DMS79 treated with DMSO at 0.1 percent for 48 hours (cell line): ENCODE measurements at places on chromosomes 12 and 14.

DNA sequence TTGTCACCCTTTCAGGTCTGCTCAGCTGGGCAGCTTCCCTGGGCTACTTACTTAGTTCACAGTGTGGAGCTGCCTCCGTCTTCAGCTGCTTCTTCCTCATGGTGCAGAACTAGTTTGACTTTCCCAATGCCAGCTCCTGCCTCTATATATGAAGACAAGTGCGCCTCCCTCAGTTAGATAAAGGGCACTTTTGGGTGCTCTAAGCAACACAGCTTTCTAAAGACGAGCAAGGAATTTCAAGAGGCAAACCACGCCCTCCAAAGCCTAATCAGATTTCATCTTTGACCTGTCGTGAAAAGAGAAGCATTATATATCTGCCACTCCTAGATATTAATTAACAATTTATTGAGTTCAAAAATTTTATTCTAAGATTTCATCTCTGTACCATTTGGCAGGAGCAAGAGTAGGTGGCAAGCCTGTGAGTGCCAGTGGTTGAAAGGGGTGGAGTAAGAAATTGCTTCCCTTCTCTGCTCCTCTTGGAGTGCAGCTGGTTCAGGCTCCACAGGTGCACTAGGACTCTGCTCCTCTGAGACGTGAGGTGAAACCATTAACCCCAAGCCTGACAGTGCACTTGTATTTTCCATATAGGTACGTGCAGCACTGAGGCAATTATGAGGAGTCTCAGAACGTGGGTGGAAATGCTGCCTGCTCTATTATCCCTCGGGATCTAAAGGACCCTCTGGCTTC lies 2.1 kb upstream of the SLC11A2 start:
- peak; percentile 39 for DNase-seq

- DNase-seq: no peak
These were observed 513 bp downstream of the HOXC11 start for GRCh38 chr12:53973236-53974042.

DNA sequence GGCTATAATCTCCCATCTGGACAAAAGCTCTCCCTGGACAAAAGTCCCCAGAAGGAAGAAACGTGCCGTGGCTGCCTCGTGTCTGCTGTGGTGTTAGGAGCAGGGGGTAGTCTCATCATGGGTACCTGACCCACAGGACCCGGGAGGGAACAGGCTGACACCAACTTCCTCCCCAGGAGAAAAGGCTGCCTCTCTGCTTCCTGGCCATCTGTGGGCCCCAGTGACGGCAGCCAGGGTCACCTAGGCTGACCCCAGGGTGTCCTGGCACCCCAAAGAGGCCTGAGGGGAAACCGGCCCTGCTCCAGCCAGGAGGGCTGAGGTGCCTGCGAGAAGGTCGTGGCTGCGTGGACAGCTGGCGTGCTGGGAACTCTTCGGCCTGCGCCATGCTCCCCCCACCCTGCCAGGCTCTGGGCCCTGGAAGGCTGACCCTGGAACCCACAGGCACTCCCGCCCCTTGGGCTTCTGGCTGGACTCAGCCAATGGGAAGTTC lies 133.9 kb downstream of the RFLNA start:
- no peak for DNase-seq

DNA sequence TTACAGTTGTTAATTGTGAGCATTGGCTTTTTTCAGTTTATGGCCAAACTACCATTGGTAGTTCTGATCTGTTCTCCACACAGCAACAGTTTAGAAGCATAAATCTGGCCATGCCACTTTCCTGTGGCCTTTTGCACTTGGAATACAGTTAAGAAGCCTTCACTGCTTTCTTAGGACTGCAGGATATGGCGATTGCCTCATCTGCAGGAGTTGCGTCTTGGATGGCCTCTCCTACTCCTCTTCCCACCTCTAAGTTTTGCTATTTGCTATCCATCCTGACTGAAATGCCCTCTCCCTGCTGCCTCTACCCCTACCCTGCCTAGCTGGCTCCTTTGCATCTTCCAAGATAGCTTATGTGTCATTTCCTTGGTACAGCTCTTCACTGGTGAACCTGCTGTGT lies 12.8 kb upstream of the BMAL2 start:
- no peak for DNase-seq

- no peak for DNase-seq
These were observed 33.0 kb downstream of the HIGD1C start for GRCh38 chr12:50985322-50985721.

DNA sequence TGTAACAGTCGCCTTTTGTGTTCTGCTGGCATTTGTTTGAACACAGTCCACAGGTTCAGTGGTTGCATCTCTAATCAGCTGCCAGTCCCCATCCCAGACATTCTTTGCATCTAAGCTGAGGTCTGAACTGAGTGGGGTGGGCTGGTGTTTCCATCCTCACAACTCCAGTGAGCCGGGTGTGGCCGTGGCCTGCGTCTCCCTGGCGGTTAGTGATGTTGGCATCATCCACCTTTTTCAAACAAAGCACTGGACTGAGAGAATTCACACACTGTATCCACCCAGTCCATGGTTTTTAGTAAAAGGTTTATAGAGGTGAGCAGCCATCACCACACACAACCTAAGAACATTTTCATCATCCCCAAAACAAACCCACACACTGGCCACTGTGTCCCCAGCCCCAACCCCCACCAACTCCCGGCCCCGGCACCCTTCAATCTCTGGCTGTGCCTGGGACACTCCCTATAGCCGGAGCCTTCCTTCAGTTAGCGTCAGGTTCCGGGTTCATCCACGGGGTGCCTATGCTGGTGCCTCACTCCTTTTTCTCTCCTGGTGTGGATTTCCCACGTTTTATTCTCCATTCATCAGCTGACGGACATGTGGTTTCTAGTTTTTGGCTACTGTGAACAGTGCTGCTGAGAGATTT lies 6.5 kb downstream of the DDX51 start:
- no peak for DNase-seq

GRCh38 chr14:65373016-65373670 lies 39.4 kb upstream of the FUT8 start:
- DNase-seq: peak; percentile 54

DNA sequence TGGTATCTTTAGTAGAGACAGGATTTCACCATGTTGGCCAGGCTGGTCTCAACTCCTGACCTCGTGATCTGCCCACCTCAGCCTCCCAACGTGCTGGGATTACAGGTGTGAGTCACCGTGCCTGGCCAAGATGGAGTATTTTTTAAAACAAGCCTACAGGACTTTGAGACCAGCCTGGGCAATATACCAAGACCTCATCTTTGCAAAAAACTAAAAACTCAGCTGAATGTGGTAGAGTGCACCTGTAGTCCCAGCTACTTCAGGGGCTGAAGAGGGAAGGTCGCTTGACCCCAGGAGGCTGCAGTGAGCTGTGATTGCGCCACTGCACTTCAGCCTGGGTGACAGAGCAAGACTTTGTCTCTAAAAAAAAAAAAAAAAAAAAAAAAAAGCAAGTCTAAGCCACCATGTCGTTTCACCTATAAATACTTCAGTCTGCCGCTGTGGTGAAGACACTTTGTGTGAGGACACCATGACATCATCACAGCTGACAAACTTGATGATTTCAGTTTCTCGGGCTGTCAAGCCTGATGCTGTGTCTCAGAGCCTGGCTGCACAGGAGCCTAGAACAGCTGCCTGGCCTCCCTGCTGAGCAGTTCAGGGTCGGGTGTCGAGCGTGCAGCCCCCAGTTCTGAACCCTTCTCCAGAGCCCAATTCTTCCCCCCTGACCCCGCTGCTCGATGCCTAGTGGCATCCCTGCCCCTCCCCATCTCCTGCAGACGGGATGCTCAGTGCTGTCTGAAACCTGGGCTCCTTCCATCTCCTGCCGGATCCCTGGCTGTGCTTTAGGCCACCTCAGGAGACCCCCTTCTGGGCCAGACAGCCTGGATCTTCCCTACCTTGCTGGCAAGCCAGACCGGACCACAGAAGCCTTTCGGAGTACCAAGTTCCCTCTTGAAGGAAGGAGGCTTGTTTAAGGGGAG lies 119.2 kb upstream of the EVL start:
- DNase-seq: no peak

DNA sequence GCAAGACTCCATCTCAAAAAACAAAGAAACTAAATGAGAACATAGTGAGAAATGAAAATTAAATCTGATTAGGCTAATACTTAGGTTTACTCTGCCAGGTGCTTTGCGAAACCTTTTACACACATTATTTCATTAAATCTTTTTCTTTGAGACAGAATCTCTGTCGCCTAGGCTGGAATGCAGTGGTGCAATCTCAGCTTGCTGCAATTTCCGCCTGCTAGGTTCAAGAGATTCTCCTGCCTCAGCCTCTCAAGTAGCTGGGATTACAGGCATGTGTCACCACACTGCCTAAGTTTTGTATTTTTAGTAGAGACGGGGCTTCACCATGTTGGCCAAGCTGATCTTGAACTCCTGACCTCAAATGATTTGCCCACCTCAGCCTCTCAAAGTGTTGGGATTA lies 21.9 kb upstream of the EEA1 start:
- DNase-seq: no peak

GRCh38 chr12:19223695-19224094 lies 94.2 kb downstream of the PLEKHA5 start:
- DNase-seq: no peak

GRCh38 chr14:63045234-63045611 lies at the start of gene KCNH5:
Gene KCNH5 (minus strand): TSS chr14:63045458. CDS start chr14:63045186, 272 bp downstream.
- DNase-seq: peak; percentile 61

DNA sequence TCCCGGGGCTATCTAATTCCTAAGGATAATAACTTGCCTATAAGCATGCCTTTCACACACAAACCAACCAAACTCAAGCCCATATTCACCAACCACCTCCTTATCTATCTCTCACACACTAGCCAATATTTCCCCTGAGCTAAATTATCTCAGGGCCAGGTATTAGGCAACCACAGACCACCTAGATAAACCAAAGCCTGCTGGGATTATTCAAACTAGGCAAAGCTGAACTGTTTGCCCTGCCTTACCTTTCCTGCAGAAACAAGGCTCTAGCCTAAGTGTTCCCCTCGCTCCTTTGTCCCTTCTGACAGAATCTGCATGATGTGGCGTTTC lies 114.7 kb upstream of the EEA1 start:
- no peak for DNase-seq

GRCh38 chr14:77324816-77325745 lies 4.2 kb downstream of the GSTZ1 start:
- DNase-seq: no peak

- peak; percentile 98 for DNase-seq
These were observed 79.4 kb downstream of the C12orf75 start for GRCh38 chr12:105409801-105410471.

DNA sequence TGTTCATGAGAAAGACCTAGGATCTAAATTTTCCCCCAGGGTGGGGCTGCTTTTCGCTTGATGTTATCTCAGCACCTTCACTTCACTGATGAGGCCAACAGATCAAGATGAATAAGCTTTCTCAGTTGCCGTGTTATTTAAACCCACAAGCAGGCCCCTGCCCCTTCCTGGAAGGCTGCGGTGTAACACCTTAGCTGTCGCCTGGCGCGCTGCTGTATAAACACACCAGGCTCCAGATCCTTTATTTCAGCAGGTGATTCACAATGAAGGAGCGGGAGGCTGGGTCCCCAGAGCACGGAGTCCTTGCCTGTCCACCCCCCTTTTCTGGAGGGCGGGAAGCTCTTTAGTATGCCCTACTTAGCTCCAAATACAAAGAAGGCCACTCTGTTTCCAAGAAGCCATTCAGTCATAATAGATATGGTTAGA lies 515.4 kb downstream of the FUT8 start:
- peak; percentile 81 for DNase-seq

DNA sequence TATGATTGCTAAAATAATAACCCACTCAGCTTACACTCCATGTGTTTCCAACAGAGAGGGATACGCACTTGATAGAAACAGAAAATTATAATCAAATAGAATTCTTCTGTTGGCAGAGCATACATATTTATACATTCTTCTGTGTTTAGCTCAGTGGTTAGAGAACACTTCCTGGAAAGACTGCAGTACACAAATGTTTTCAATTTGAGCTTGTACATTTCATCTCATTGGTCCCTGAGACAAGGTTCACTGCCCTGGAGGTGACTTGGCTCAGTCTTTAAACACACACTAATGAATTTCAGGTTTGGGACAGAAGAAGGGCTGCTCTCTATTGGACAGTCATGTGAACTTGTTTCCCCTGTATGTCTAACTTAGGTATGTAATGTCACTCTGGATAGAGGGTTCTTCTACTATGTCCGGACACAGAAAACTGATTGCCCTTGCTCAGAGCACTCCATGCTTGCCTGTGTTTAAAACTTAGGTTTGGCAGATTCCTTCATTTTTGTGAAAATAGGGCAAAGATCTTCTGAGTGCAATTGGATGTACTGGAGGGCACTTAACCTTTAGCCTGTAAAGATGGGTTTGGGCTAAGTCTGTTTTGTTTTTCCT lies 22.9 kb downstream of the PROX2 start:
- no peak for DNase-seq

GRCh38 chr12:78680596-78680995 lies 184.0 kb upstream of the SYT1 start:
- no peak for DNase-seq

DNA sequence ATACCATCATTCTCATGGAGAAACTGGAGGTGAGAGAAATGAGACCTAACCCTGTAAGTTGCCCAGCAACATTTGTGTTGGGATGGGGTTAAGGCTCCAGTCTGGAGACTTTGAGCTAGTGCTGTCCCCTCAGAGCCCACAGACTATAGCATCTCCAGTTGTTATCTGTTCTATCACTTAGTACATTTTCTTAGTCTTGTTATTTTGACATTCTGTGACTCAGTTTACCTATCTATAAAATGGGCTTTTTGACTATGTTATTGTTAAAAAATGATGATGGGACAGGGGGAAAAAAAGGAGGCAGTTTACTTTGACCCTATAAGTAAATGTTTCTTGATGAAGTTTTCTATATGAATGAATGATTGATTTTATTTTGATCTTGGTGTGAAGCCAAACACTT lies 45.8 kb upstream of the PTCSC3 start:
- no peak for DNase-seq

GRCh38 chr14:100775831-100776591 lies 49.3 kb downstream of the DLK1 start:
- no peak for DNase-seq

GRCh38 chr14:31945074-31945613 lies 132.0 kb upstream of the ARHGAP5 start:
- no peak for DNase-seq

DNA sequence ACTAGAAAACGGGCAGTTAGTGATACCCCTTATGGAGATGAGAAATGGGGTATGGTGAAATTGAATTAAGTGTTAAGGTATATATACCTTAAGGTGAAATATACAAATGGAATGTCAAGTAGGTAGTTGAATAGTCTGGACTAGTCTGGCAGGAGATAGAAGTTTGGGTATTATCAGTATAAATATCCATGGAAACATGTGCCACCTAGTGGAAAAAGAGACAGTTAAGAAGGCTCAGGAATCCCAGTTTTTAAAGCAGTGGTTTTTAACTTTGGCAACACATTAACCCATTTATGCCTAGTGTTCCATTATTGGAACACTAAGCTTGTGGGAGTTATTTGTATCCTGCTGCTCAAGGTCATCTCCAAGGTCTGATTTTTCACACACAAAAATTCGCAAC lies 38.6 kb upstream of the TPH2 start:
- DNase-seq: no peak
